ENCODE measurements at places on chromosomes 1 and 21.

DNA sequence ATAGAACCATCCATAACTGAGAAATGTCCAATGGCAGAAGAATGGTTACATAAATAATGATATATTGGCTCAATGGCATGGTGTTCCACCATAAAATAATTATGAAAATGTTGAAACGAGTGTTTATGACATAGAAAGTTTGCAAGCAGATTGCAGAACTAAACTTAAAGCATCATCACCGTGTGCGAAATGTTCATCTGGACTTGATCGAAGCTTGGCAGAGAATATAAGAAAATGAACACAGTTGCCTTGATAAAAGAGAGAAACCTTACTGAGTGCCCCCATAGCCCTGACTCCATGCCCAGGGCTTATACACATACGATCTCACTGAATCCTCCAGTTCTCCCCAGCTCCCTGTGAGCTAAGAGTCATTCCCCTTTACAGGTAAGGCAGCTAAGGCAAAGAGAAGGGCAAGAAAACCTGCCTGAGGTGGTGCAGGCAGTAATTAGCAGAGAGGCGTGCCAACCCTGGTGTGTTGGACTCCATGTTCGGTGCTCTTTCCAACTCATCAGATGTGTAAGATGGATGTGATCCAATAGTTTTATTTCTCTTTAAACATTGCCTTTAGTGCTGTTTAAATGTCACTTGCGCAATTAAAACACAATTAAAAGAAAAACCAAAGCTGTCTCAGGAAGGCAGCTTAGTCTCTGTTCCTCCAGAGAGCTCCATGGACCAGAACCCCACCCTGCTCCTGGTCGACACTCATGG, 21.8 kb upstream of the SPOCD1 start:
- DNase-seq, result no peak

- DNase-seq, result no peak
Observed at GRCh38 chr1:191575746-191576145, 582.5 kb upstream of the RGS18 start.

GRCh38 chr1:85048296-85049064, at the start of gene MCOLN3:
Gene MCOLN3 (minus strand): TSS chr1:85048500. CDS start chr1:85045360, 3,140 bp downstream.
- no peak for DNase-seq

DNA sequence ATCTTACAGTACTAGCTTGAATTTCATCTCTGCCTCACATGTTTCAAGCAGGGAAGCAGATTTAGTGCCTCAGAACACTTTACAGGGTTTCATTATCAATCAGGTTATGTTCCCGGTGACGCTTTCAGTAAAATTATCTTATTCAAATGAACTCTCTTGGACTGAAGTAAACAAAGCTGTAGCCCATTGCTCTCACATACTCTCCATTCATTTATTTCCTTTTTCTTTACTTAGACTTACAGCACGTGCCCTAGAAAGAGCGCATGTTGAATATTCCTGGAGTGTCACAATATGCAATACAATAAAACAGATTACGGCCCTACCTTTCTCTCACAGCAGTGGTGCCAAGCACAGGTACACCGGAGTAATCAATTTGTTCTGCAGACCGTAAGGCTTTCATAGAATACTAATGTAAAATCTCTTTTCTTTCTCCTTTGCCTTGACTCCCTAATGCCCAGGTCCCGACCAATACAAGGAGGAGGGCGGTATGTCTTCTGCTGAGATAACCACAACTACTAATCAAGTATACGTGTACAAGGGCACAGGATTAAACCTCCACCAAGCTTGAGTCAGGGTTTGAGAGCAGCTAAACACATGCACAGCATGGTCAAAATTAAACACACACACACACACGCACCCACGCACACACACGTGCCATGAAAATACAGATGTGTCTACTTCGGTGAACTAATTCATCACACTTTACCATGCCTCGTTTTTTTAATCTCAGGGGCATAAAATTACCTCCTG, 62.8 kb downstream of the NRIP1 start:
- no peak for DNase-seq

DNA sequence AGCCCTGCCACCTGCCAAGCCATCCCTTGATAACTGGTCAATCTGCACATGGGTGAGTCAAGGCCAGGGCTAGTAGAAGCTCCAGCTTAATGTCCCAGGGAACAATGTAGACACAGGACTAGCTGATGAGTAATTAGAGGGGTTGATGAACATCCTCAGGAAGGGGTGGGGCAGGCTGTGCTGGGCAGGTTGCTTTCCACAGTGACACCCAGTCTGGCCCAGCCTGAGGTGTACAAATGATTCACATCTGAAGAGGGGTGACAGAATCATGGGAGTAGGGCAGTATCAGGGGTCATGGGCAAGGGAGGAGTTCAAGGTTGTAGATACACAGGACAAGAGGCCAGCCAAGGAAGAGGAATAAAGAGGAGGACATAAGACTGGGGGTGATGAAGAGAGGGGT, 4.3 kb downstream of the LPAR3 start:
- no peak for DNase-seq

- no peak for DNase-seq
Observed at GRCh38 chr21:15363921-15364320, 299.1 kb upstream of the NRIP1 start.

DNA sequence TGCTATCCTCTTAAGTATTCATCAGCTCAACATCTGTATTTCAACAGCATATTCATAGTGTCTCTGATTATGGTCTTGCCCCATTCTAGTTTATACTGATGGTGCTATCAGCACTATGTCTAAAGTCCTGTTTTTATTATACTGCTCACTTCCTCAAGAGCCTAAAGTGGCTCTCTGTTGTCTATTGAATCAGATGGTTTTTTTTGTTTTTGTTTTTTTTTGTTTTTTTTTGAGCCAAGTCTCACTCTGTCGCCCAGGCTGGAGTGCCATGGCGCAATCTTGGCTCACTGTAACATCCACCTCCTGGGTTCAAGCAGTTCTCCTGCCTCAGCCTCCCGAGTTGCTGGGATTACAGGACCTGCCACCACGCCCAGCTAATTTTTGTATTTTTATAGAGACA, 6.1 kb downstream of the STX12 start:
- no peak for DNase-seq

Data from NCI-H1694 treated with DMSO at 0.1 percent for 48 hours (cell line).